ENCODE measurements at places on chromosomes 11 and 22.

DNA sequence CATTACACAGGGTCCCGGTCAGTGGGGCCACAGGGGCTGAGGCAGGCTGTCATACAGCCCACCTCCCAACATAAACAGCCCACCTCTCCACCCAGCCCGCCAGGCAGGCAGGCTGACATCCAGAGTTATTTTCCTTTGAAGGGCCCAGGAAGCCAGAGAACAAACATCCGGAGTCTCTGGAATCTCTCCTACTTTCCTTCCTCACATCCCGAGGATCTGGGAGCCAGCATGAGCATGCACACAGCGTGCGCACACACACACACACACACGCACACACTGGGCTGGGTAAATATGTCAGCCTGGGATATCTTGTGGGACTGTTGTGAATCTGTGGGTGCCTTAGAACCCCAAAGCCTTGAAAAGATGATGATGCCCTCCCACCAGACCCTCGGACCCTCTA lies 55.4 kb downstream of the PDE2A start:
- DNase-seq = no peak

- peak; percentile 29 for DNase-seq
Observed at GRCh38 chr11:33375688-33376311, 118.6 kb downstream of the HIPK3 start.

DNA sequence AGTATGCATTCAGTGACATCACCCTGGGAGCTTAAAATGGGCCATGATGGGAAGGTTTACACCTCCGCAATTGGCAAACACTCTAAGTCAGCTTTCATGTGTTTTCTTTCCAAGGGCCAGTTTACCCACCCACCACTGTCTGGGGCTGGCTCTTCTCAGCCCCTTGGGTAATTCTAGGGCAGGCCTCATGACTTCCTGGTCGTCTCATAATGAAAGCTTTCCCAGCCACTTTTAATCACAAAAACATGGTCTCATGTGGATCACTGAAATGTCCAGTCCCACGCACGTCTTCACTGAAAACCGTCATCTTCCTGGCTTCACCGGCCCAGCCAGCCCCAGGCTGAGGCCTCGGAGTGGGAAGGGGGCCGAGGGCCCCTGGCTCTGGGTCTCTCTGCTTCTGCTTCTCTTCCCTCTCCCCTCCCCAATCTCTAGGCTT lies 58.5 kb upstream of the ANO1 start:
- no peak for DNase-seq

GRCh38 chr11:14288189-14288935 lies 70.6 kb downstream of the RRAS2 start:
- no peak for DNase-seq

GRCh38 chr11:36288442-36289225 lies 590 bp downstream of the COMMD9 start:
- DNase-seq = no peak

DNA sequence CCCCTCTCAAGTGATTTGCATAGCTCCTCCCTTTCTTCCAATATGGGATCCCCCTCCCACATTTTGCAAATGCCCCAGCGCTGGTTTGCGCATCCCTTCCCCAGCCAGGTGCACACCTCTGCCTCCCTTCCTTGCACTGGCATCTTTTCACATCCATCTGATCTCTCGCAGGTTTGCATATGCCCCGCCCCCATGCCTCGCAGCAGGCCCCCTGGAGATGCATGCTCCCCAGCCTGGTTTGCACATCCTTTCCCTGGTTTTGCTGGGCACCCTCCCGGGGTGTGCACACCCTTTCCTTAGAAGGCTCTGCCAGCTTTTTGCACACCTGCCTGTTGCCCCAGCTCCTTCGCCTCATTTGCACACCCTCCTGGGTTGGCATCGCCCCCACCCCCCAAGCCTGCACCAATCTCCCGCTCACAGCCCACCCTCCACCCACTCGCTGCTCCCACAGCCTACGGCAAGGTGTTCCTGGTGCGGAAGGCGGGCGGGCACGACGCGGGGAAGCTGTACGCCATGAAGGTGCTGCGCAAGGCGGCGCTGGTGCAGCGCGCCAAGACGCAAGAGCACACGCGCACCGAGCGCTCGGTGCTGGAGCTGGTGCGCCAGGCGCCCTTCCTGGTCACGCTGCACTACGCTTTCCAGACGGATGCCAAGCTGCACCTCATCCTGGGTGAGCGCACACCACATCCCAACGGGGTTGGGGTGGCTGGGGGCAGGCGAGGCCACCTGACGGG lies 917 bp downstream of the RPS6KA4 start:
- no peak for DNase-seq

GRCh38 chr11:75429902-75430713 lies 2.9 kb downstream of the KLHL35 start:
- DNase-seq = peak; percentile 32

DNA sequence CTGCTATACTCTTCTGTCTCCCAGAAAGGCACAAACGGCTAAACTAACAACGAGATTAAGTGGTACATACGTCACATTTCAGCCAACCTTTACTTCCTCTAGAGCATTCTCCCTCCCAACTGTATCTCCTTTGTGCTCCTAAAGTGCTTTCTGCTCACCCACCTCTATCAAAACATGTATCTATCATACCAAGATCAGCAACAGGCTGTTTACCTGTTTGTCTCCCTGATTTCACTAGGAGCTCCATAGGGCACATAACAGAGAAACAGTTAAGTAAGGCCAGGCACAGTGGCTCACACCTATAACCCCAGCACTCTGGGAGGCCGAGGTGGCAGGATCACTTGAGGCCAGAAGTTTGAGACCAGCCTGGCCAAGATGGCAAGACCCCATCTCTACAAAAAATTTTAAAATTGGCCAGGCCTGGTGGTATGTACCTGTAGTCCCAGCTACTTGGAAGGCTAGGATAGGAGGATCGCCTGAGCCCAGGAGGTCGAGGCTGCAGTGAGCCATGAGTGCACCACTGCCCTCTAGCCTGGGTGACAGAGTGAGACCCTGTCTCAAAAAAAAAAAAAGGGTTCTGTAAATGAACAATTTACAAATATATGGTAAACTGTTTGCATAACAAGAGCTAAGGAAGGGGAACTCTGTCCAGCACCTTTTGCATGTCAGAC lies 2.8 kb downstream of the NDUFC2 start:
- DNase-seq = no peak

DNA sequence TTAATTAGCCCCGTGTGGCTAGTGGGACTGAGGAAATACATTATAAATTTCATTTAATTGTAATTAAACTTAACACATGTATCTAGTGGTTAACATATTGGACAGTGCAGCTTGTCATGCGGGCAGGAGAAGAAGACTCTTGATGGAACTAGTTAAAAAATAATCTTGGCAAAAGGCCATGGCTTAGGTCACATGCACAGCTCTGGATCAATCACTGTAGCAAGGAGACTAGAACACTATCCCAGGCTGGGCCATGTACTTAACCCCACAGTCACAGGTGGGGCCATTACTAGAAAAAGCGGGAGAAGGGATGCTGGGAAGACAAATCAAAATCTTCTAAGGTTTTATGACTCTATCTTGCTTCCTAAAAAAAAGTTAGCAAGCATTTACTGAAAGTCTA lies 8.7 kb upstream of the HEPACAM start:
- no peak for DNase-seq

DNA sequence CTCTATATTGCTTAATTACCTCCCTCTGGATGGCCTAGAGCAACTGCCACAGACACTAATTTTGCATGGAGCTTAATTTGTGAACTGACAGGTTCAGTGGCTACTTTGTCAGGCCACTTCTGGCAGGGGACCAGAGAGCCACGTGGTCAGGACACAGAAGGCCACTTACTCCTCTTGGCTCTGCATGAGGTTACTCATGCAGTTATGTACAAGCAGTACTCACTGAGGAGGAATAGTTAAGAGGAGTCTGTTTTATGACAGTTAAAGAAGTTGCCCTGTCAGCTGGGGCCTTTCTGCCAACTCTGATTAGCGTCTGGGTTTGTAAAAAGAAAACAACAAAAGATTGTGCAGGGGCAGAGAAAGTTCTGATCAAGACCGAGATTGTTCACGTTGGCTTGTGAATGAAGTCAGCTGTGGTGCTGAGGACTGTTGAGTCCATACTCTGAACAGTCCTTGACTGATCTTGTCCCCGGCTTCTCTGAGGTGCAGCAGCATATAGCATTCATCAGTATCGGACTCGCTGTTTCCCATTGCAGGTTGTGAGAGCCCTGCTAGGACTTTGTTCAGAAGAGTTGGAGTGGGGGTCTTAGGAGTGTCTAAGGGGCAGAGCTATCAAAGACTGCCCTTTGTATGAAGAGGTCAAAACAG lies 41.4 kb downstream of the PPFIBP2 start:
- DNase-seq = no peak

Measured in foreskin keratinocyte (primary cell).